ENCODE measurements at places on chromosomes 3 and 15.

- no peak for DNase-seq
These were observed 11.9 kb upstream of the PKM start for GRCh38 chr15:72242775-72243370.

- no peak for DNase-seq
These were observed 733.7 kb downstream of the ZNF385D start for GRCh38 chr3:21017115-21017852.

DNA sequence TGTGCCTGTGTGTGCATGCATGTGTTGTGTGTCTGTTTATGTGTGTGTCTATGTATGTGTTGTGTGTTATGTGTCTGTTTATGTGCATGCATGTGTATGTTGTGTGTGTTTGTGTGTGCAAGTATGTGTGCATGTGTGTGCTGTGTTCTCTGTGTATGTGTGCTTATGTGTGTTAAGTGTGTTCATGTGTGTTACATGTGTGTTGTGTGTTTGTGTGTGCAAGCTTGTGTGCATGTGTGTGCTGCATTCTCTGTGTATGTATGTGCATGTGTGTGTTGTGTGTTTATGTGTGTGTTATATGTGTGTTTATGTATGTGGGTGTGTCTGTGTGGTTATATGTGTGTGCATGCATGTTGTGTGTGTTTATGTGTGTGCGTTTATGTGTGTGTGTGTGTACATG lies 14.9 kb downstream of the UROC1 start:
- DNase-seq: no peak

- no peak for DNase-seq
These were observed 85.4 kb downstream of the MAGI1 start for GRCh38 chr3:65953301-65953812.

GRCh38 chr3:161695811-161696210 lies 199.2 kb downstream of the OTOL1 start:
- no peak for DNase-seq

DNA sequence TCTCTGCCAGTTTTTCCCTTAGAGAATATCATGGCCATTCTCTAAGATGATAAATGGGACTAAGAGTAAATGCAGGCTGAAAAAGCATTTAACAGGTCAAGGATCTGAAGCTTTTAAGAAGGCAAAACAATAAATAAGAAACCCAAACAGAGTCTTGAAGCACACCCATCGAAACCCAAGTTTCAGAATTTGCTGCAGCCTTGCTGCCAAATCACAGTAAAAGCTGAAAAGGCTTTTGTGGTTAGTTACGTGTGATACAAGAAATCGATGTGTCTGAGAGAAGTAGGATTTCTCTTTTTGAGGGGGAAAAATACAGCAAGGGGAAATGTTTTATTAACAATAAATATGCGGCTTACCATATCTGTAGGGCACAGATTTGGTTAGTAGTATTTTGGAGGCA lies 92.0 kb downstream of the IGF1R start:
- DNase-seq: no peak

DNA sequence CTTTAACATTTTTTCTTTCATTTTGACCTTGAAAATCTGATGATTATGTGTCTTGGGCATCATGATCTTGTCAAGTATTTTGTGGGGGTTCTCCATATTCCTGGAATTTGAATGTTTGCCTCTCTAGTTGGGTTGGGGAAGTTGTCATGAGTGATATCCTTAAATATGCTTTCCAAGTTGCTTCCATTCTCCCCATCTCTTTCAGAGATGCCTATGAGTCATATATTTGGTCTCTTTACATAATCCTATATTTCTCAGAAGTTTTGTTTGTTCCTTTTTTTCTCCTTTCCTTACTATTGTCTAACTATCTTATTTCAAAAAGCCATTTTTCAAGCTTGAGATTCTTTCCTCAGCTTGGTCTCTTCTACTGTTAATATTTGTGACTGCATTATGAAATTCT lies 69.0 kb upstream of the CCDC80 start:
- no peak for DNase-seq

- DNase-seq: no peak
These were observed 64.9 kb downstream of the CDIN1 start for GRCh38 chr15:36644191-36644896.

DNA sequence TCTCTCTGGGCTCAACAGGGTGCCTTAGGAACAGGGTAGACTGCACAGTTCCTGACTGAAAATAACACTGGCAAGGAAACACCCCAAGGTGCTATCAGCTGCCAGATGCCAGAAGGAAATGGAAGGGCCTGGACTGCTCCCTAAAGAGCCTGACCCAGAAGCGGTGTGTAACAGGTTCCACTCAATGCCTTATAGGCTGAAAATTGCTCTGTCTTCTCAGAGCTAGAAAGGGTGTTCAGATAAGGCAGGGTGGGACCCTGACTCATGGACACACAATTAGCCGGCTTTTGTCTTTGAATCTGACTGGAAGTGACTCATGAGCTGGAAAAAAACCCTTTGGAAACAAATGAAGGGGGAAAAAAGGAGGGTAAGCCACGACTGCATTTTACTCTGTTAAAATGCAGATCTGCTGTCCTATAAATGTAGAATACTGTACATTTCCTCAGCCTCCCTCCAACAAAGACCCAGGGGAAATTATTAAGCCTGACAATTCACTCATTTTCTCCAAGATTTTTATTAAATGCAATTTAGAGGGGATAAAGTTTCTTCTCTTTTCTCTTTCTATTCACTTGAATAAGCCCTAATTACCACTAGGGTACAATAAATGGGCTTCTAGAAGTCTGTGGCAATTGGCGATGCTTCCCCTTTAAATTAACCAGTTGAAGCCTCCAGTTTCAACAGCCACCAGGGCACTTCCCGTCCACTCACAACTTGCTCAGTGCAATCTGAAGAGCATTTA lies 160.2 kb upstream of the TBL1XR1 start:
- DNase-seq: no peak

DNA sequence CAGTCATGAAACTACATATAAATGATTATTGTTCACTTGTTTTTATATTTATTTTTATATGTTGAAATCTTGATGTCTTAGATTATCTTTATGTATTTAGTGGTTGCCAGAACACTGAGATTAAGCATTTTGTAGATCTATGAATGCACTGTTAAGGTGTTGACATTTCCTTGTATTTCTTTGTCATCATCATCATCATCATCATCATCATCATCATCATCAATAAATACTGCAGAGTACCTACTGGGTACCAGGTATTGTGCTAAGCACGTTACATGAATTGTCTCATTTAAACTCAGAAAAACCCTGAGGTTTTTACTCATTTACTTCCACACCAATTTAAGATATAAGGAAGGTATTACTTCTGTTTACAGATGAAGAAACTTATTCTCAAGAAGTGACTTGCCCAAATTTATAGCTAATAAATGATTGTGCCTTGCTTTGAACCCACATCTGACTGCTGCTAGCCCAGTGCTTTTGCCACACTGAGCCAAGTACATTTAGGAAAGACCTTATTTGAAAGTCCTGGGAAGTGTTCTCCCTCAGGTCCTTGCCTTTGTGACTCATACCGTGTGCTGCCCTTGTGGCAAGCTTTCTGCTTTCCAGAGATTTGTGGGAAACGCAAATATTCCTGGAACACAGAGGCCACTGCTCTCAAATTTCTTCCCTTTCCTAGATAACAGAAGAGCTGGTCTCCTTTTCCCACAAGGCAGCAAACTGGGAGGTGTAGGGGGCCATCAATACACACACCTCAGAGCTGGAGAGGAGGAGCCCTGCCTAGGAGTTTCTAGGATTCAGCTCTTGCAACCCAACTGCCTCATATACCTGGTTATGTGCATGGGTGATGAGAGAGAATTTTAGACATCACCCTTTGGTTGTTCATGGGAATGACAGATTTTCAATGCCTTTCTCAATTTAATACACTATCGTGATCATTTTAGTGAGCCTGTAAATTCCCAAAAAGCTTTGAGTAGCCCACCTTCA lies 115.4 kb upstream of the C15orf61 start:
- no peak for DNase-seq

GRCh38 chr3:103494011-103494410 lies 1059.2 kb downstream of the ZPLD1 start:
- DNase-seq: no peak

DNA sequence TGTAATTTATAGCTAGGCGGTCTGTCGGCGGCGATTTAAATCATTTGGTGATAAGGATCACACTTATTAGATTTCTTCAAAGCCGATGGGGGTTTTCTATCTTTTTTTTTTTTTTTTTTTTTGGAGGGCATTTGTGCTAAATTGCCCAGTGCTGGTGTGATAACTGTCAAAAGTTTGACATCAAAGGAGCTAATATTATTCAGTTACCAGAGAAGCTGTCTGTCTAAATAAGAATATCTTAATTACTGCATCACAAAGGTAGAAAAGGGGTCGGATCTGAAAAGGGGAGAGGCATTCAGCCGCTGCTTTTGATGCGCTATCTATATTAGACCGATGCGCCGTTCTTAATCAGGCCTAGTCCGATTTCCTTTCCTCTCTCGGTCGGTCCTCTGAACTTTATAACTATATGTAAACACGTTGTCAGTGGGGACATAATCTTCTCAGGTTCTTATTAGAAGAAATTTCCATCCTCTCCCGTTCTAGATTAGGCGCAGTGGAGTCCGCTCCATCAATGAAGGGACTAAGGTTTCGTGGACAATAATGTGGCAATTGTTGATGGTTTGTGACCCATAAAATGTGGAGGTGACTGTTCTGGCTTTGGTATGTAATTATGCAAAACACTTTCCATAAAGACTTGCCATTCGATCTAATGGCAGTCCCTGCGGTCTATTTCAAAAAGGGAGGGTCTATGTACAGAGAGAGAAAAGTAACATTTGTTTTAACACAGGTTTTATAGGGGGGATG lies 31.7 kb downstream of the NR2F2 start:
- DNase-seq: no peak

DNA sequence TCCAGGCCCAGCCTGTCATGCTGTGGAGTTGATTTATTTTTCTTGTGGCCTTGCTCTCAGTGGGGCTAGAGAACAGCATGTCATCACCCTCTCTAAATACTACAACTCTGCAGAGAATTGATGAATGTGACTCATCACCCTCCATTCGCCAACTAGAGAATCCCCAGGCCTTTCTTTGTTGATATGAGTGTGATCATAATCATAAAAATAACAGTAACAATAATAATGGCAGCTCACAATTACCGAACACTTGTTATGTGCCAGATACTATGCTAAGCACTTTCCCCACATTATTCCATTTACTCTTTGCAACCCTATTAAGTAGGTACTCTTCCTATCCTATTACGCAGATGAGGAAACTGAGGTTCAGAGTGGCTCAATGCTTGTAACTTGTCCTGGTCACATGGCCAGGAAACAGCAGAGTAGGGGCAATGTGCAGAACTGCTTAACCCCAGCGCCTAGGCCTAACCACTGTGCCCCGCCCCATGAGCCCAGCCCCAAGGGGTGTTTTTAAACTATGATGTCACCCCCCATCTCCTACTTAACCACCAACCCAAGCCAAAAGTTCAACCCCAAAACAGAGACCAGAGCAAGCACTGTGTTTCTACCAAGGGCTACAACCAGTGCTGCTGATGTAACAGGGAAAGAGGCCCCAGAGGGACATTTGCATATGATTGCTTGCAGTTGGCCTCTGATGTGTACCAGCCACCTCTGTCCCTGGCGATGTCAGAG lies 104.5 kb downstream of the ADCY5 start:
- no peak for DNase-seq

- DNase-seq: no peak
These were observed 61.3 kb upstream of the GATM start for GRCh38 chr15:45439521-45440260.

- DNase-seq: no peak
These were observed 487.2 kb upstream of the FRG2C start for GRCh38 chr3:75176937-75177336.

DNA sequence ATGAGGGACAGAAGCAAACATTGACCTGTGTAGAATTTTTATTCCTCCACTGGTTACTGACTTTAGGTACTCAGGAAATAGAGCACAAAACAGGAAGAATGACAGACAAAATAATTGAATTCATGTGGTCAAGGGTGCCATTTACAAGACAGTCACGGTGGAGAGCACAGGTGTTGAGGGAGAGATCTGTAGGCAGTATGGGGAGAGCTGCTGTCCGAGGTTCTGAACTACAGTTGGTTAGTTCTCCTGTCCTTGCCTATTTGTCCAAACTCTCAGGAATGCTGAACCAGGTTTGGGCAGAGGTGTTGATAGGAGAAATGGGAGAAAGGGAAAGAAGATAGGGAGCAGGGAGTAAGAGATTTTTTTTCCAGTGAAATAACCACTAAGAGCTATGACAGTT lies 178.5 kb upstream of the ZBTB20 start:
- DNase-seq: no peak

DNA sequence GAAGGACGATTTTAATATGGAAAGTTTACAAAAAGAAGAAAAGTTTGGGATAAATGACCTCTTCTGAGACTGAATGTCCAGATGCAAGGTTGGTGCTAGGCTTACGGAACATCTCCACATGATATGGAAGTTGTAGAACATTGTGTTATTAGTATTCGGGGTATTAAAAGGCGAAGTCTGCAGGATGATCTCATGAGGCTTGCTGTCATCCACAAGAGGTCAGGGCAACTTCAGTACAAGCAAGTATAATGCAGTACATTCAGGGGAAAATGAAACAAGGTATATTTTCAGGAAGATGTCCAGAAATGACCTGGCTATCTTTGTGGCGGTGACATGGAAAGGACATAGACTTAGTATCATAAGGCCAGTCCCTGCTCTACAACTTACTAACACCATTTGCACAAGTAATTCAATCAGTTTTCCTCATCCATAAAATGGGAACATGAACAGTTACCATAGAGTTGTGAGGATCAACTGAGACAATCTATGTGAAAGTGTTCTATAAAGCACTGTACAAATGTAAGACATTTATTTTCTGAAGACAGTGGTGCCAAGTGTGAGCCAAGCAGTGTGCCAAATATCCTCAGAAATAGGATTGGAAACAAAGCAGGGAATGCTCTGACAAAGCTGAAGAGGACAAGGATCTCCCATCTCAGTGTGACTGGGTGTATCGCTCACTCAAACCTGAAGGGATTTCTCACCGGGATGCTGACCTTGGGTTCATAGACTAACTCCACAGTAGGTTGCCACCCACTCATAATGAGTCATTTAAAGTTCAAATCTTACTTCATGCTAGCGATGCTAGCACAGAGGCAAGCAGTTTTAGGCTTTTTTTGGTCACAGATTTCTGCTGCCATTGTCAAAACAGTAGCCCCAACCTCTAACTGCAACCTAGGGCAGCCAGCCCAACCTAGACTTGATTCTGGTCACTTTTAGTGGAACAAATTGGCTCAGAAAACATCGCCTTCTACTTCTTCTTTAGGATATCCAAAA lies 118.3 kb downstream of the TIGIT start:
- DNase-seq: no peak

DNA sequence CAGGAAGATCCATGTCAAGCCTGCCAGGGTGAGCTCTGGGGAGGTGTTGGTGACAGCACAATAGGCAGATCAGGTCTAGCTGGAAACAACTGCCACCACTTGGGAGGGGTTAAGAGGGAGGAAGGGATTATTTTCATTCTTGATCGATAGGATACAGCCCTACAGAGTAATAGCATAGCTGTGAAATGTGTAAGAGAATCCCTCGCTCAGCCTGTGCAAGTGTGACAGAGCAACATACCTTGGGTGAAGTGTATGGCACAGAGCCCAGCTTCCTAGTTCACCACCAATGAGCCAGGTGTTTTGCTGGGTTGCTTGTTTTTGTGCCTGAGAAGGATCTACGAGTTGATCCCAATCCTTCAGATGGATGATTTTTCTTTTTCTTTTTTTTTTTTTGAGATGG lies 9.2 kb upstream of the DCUN1D1 start:
- DNase-seq: no peak

Data from esophagus squamous epithelium (tissue), 5 donors.